Panc1 (cell line): ENCODE measurements at places on chromosomes 6 and 20. TPM values are rescaled to one million over a fixed set of nuclear protein-coding genes. Genes with fewer than 3 reads are reported as not detected.

The BIRC7 gene
- 9.0 TPM for total RNA-seq

The STK38 gene
- 44.7 TPM for total RNA-seq

The MOXD1 gene
- 0.21 TPM for total RNA-seq

The CLPSL1 gene
- not detected for total RNA-seq

The NKAIN4 gene
- 5.5 TPM for total RNA-seq

The BACH2 gene
- total RNA-seq = 1.6 TPM

The HLA-DQB1 gene
- 0.51 TPM for total RNA-seq

The ECT2L gene
- not detected for total RNA-seq

The BPIFB4 gene
- not detected for total RNA-seq

The PDYN gene
- total RNA-seq = not detected

The SLC16A10 gene
- 0.18 TPM for total RNA-seq

The SLC12A5 gene
- total RNA-seq = 11.8 TPM

The TENT5A gene
- 1.7 TPM for total RNA-seq

The HCRTR2 gene
- total RNA-seq = not detected

The EGFL8 gene
- 11.1 TPM for total RNA-seq

The COL21A1 gene
- total RNA-seq = 3.3 TPM

The BHLHE23 gene
- not detected for total RNA-seq

The VTA1 gene
- 72.1 TPM for total RNA-seq

The POM121L2 gene
- total RNA-seq = not detected

The STX11 gene
- 3.2 TPM for total RNA-seq

The OXT gene
- not detected for total RNA-seq

The TSBP1 gene
- total RNA-seq = not detected
